ENCODE measurements at places on chromosomes 2 and 18. TPM values are rescaled to one million over a fixed set of nuclear protein-coding genes. Genes with fewer than 3 reads are reported as not detected.

The DNER gene
- total RNA-seq = under 0.01 TPM

The CD8B2 gene
- not detected for total RNA-seq

The PRKAG3 gene
- not detected for total RNA-seq

The CFAP65 gene
- total RNA-seq = not detected

The FBLN7 gene
- total RNA-seq = 6.6 TPM

The EXOC6B gene
- 12.1 TPM for total RNA-seq

The RPRM gene
- total RNA-seq = not detected

The AQP4 gene
- not detected for total RNA-seq

All from dermis microvascular lymphatic vessel endothelial cell (primary cell).